RPMI7951 (cell line): ENCODE measurements at places on chromosomes 1 and 21. TPM values are rescaled to one million over a fixed set of nuclear protein-coding genes. Genes with fewer than 3 reads are reported as not detected.

The OR10X1 gene
- total RNA-seq: not detected in 2 replicates

- peak; percentile 5 for DNase-seq
Observed at GRCh38 chr1:147721716-147722115, 38.7 kb downstream of the GJA5 start.

The UQCRHL gene
- 3.2 and 4.0 TPM in 2 replicates for total RNA-seq

GRCh38 chr1:161868832-161869231, 102.7 kb downstream of the ATF6 start:
- DNase-seq: no peak

GRCh38 chr1:115069659-115070308, 19.5 kb downstream of the TSPAN2 start:
- DNase-seq: peak; percentile 63

DNA sequence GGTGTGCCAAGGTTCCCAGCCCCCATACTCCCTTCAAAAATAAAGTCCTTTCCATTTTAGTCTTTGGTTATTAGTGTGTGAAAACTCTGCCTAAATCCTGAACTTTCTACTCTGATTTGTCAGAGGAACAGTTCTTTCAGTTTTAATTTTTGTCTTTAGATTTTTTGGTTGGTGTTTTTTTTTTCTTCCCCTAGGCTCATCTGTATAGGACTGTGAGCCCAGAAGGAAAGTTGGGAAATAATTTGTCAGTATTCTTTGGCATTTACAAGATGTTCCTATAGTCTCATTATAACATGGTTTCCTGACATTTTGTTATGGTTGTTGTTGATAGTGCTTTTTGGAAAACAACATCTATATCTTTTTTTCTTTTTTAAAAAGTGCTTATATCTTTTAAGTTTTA, 38.0 kb downstream of the LAMC1 start:
- no peak for DNase-seq

DNA sequence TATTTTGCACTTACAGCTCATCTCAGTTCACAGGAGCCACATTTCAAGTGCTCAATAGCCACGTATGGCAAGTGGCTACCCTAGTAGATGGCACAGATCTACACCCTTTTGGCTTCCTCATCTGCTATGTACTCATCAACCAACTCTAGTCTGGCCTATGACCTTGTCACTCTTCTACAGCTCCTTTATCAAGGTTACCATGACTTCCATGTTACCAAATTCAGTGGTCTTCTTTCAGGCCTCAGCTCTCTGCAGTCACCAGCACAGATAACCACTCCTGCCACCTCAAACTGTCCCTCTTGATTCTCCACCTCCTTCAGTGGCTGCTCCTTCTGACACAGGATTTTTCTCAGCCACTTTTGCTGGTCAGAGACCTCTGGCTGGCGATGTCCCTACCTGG, 11.7 kb upstream of the USP48 start:
- no peak for DNase-seq

GRCh38 chr1:190597294-190597693, 119.6 kb upstream of the BRINP3 start:
- DNase-seq: no peak

- DNase-seq: peak; percentile 77
Observed at GRCh38 chr1:25695090-25695770, 78.6 kb downstream of the MAN1C1 start.

DNA sequence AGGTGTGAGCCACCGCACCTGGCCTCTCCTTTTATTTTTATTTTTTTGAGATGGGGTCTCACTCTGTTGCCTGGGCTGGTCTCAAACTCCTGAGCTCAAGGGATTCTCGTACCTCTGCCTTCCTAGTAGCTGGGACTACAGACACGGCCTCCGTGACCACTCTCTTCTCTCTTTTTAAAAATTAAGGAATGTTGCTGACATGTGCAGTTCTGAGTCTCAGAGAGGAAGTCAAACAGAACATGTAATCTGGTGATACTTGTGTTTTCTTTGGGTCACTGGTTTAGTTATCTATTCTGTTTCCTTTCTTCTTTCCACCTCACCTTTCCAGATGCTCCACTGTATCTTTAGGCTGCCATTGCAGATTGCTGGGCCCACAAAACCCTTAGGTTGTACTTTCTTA, 2.7 kb downstream of the WDTC1 start:
- DNase-seq: no peak

The EPHB2 gene
- 1.4 and 2.3 TPM in 2 replicates for total RNA-seq

DNA sequence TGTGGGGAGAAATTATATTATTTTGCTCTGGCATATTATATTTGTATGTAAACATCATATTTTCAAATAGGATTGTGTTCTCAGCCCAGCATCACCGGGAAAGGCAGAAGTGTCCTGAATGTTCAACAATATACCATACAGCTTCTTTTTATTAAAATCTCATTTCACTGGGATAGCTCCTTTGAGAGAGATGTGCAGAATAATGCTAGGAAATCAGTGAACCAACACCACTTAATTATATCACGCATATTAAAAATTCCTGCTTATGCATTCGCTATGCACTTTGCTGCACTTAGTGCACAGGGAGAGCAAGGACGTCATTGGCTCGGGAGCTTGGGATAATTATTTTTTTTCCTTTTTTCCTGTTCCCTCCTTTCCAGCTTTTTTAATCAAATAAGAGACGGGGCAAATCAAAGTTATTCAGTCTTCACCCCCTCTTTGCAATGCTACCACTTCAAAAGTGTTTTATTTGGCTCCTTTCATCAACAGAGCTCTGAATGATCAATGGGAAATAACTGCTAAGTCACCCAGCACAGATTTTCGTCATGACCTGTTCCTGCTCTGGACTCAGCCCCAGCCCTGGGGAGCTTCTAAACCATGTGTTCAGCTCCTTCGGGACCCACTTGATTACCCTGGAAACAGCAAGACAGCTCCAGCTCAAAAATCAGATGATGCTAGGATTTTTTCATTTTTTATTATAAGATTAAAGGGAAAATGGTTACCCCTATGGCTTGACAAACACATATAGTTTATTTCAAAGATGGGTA, 165.5 kb upstream of the DUSP10 start:
- no peak for DNase-seq

GRCh38 chr1:157774412-157774811, 2.5 kb downstream of the FCRL2 start:
- no peak for DNase-seq

The OXCT2 gene
- total RNA-seq: 1.9 and 2.6 TPM in 2 replicates

The DIO1 gene
- total RNA-seq: 0.39 TPM in 1 of 2 replicates, not detected in the other

The DENND2D gene
- total RNA-seq: not detected in 2 replicates

The SNAPIN gene
- total RNA-seq: 74.9 and 75.2 TPM in 2 replicates

The CBS gene
- total RNA-seq: 9.1 and 11.8 TPM in 2 replicates

The FCGR3A gene
- total RNA-seq: not detected in 2 replicates

The RGS18 gene
- not detected in 2 replicates for total RNA-seq

The CTH gene
- 6.9 and 7.6 TPM in 2 replicates for total RNA-seq

The OR2T3 gene
- not detected in 2 replicates for total RNA-seq

- peak; percentile 98 for DNase-seq
Observed at GRCh38 chr1:200888349-200888838, 6.3 kb upstream of the INAVA start.

The CR1L gene
- total RNA-seq: 0.24 TPM in 1 of 2 replicates, not detected in the other

DNA sequence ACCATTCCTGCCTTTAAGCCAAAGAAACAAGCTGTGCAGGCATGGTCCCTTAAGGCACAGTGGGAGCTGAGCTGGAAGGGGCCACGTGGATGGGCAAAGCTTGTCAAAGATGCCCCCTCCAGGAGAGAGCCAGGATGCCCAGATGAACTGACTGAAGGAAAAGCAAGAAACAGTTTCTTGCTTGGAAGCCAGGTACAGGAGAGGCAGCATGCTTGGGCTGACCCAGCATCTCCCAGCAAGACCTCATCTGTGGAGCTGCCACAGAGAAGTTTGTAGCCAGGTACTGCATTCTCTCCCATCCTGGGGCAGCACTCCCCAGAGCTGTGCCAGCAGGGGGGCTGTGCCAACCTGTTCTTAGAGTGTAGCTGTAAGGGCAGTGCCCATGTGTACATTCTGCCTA, 1.3 kb upstream of the SLC50A1 start:
- no peak for DNase-seq

The IVL gene
- not detected in 2 replicates for total RNA-seq

DNA sequence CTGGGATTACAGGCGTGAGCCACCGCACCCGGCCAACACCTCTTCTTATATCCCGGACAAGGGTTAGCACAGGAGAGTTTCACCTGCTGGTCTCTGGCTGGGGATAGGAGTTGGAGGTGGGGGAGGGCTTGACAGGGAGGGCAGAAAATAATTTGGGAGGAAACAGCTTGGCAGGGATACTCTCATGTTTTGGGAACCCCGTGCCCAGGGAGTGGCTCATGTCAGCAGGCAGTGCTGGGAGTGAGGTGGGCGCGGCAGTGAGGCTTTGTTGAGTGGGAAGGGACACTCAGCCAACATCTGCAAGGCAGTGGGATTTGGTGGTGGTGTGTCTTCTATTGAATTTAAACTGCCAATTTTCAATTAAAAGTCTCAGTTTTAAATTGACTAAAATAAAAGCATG, 1.1 kb upstream of the THEM5 start:
- DNase-seq: no peak

- DNase-seq: peak; percentile 75
Observed at GRCh38 chr21:44845418-44846223, 27.8 kb upstream of the SUMO3 start.

DNA sequence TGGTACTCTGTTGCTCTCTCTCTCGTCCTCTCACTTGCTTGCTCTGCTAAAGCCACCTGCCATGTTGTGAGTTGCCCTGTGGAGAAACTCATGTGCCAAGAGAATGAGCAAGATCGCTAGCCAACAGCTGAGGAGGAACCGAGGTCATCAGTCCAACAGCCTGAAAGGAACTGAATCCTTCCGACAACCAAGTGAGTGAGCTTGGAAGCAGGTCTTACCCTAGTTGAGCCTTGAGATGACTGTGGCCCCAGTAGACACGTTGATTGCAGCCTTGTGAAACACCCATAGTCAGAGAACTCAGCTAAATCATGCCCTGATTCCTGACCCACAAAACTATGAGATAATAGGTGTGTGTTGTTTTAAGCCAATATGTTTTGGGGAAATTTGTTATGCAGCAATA, 48.1 kb upstream of the BACH1 start:
- DNase-seq: no peak

- no peak for DNase-seq
Observed at GRCh38 chr1:151545542-151545941, 5.4 kb downstream of the TUFT1 start.

The ADORA1 gene
- total RNA-seq: 15.0 and 16.6 TPM in 2 replicates

The FMO5 gene
- 2.1 and 3.4 TPM in 2 replicates for total RNA-seq

The CLCA2 gene
- 0.29 and 0.36 TPM in 2 replicates for total RNA-seq

DNA sequence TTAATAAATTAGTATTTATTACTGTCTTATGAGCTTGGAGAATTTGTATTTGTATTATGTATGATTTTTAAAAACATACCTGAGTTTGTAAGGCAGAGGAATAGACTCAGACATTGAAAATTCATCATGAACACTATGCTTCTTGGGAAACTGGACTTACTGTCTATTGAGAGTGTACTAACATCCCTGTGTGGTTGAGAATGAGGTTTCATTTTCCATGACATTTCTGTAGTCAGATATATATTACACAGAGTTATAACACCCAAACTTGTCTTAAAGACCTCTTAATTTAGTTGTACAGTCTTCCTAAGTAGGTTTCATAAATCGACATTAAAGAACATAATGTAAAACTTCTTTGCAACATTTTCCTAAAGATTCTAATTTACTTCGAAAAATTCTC, 30.0 kb downstream of the PPP2R5A start:
- no peak for DNase-seq

GRCh38 chr1:225654688-225655508, 2.0 kb upstream of the ENAH start:
- no peak for DNase-seq

- DNase-seq: peak; percentile 95
Observed at GRCh38 chr1:85623061-85623471, 42.5 kb downstream of the CCN1 start.

DNA sequence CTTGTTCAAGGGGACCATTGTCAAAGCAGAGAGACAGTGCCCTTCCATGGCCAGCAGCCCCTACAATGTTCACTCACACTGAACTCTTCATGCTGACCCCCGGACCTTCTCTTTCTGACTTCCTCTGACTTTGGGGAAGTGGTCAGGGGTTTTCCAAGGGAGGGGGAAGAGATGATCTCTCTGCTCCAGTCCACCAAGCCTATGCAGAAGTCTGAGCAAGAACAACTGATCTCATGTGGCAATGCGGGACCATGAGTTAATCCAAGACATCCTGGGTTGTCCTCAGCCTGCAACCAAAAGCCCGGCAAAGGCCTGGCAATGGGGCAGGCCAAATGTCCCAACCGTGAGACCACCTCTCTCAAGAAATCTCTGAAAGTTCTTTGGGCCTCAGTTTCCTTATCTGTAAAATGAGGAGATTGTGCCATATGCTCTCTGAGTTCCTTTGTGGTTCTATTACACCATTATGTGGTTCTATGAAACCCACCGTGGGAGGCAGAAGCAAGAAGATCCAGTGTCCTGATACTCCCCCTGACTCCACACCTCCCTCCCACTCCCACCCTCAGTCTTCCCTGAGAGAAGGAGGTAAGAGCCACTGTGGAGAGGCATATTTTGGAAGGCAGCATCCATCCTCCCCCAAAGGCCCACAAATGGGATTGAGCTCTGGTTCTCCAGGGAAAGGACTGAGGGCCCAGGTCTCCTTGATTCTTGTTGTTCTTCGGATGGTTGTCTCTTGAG, 11.8 kb upstream of the ARHGEF2 start:
- no peak for DNase-seq

DNA sequence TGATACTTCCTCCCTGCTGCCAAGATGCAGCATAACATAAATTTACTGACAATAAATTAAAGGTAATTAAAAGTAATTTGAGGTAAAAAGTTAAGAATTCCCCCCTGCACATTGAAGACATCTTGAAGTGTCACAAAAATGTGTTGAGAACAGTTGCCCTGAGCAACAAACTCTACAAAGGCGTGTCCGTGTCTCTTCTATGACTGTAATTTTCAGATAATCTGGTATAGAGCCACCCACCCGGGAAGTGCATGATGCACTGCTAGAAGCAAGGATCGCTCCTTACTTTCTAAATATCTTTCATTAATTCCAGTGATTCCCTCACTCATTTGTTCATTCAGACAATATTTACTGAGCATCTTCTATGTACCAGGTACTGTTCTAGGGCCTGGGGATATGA, 11.0 kb upstream of the CASQ1 start:
- no peak for DNase-seq

The BSND gene
- not detected in 2 replicates for total RNA-seq

The MYOG gene
- total RNA-seq: not detected in 2 replicates

- no peak for DNase-seq
Observed at GRCh38 chr1:72336776-72337175, 54.4 kb upstream of the NEGR1 start.

- peak; percentile 39 for DNase-seq
Observed at GRCh38 chr1:167197692-167198091, 23.0 kb upstream of the POU2F1 start.

DNA sequence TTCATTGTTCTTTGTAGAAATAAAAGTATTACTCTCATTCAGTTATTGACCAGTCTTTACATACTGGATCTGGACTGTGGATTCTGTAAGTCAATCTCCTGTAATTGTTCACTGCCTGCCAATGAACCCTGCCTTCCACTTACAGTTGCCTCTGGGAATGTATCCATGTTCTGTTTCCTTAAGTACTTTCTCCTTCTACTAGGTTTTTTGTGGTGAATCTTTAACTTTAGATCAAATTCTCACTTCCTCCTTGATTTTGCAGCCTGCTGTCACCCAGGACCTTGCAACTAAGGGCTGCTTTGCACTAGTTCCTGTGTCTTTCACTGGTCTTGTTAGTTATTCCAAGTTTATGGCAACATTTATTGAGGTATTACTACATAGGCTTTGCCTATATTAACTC, 28.2 kb upstream of the ANKRD13C start:
- no peak for DNase-seq

GRCh38 chr1:110593902-110594301, 12.3 kb downstream of the KCNA2 start:
- no peak for DNase-seq
